ENCODE measurements at places on chromosomes 7 and 10. TPM values are rescaled to one million over a fixed set of nuclear protein-coding genes. Genes with fewer than 3 reads are reported as not detected.

DNA sequence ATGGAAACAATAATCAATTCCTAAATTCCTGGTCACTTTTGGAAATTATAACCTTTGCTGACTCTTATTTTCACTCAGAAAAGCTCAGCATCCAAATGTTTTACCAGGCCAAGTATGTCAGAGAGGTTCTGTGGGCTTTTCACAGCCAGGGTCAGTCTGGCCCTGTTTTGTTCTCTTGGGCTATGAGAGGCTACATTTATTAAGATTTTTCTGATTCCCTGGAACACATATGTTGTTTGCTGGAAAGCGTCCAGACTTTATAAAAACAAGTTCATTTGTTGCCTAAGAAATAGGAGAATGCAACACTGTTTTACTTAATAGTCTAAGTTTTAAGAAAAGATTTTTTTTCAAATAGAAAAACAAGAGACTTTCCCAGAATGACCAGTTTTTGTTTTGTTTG is 238.4 kb upstream of the PLXDC2 start:
- H3K27me3 ChIP-seq, result no peaks in the 10 kb centered on the region
- DNase-seq, result no peak
- H3K27ac ChIP-seq, result no peak overlapping the region

GRCh38 chr10:108454224-108454623 is 1289.7 kb upstream of the SORCS1 start:
- DNase-seq, result no peak
- no peaks in the 10 kb centered on the region for H3K27me3 ChIP-seq
- H3K36me3 ChIP-seq, result no peaks in the 10 kb centered on the region
- no peak overlapping the region for H3K27ac ChIP-seq
- H3K4me1 ChIP-seq, result no peaks in the 10 kb centered on the region

The SEPHS1 gene
- polyA plus RNA-seq, result 48.2 TPM

The ATOH7 gene
- 0.04 TPM for polyA plus RNA-seq

The TMEM225B gene
- 0.23 TPM for polyA plus RNA-seq

The LIPK gene
- polyA plus RNA-seq, result 0.56 TPM

GRCh38 chr7:760006-760405 is 32.9 kb upstream of the PRKAR1B start:
- H3K27me3 ChIP-seq, result no peaks in the 10 kb centered on the region
- no peak overlapping the region for H3K27ac ChIP-seq
- H3K36me3 ChIP-seq, result peaks cover 31% of the 10 kb centered on the region
- no peak overlapping the region for H3K4me3 ChIP-seq
- no peak for DNase-seq

GRCh38 chr10:35723059-35723458 is 81.0 kb upstream of the FZD8 start:
- no peaks in the 10 kb centered on the region for H3K4me1 ChIP-seq
- H3K27me3 ChIP-seq, result no peaks in the 10 kb centered on the region
- H3K4me3 ChIP-seq, result no peak overlapping the region
- H3K27ac ChIP-seq, result no peak overlapping the region
- no peak for DNase-seq

GRCh38 chr10:124211921-124212320 is 118.5 kb upstream of the CHST15 start:
- H3K36me3 ChIP-seq, result no peaks in the 10 kb centered on the region
- H3K4me1 ChIP-seq, result peaks cover 9% of the 10 kb centered on the region
- H3K4me3 ChIP-seq, result no peak overlapping the region
- no peaks in the 10 kb centered on the region for H3K27me3 ChIP-seq
- H3K27ac ChIP-seq, result peak overlapping the region; percentile 46
- DNase-seq, result peak; percentile 44

GRCh38 chr7:42106562-42106961 is 130.4 kb downstream of the GLI3 start:
- no peaks in the 10 kb centered on the region for H3K27me3 ChIP-seq
- DNase-seq, result no peak
- peaks cover 37% of the 10 kb centered on the region for H3K4me1 ChIP-seq
- no peak overlapping the region for H3K27ac ChIP-seq

The DPCD gene
- polyA plus RNA-seq, result 43.3 TPM

- no peak overlapping the region for H3K4me3 ChIP-seq
- no peaks in the 10 kb centered on the region for H3K27me3 ChIP-seq
- peak overlapping the region; percentile 71 for H3K27ac ChIP-seq
- DNase-seq, result no peak
- peaks cover 38% of the 10 kb centered on the region for H3K4me1 ChIP-seq
Measured at GRCh38 chr10:133257489-133258065, 19.1 kb downstream of the ADAM8 start.

- no peaks in the 10 kb centered on the region for H3K27me3 ChIP-seq
- no peak overlapping the region for H3K4me3 ChIP-seq
- no peaks in the 10 kb centered on the region for H3K36me3 ChIP-seq
- no peaks in the 10 kb centered on the region for H3K4me1 ChIP-seq
- DNase-seq, result no peak
- H3K27ac ChIP-seq, result no peak overlapping the region
Measured at GRCh38 chr10:10364902-10365301, 652.8 kb upstream of the CELF2 start.

GRCh38 chr10:72016608-72017300 is 52.6 kb downstream of the CHST3 start:
- no peaks in the 10 kb centered on the region for H3K4me1 ChIP-seq
- H3K27me3 ChIP-seq, result no peaks in the 10 kb centered on the region
- H3K36me3 ChIP-seq, result no peaks in the 10 kb centered on the region
- H3K27ac ChIP-seq, result no peak overlapping the region
- H3K4me3 ChIP-seq, result no peak overlapping the region

The KCP gene
- polyA plus RNA-seq, result not detected

DNA sequence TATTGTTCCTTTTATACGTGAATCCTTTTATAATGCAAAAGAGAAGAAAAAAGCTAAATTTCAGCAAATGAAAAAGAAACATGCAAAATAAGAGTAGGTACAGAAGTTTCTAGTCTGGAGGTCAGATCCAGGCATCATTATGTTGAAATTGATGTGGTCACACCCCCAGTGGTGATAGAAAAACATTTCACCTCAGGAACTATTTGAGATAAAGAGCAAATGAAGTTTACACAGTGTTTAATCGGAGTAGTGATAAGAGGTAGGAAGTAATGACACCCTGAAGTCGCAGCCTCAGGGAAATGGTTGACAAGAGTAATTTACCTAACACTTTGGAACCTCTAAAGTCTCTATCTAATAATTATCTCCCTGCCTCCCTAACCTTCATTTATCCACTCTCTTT is 536.0 kb upstream of the STEAP1 start:
- no peak overlapping the region for H3K4me3 ChIP-seq
- H3K36me3 ChIP-seq, result no peaks in the 10 kb centered on the region
- H3K27me3 ChIP-seq, result no peaks in the 10 kb centered on the region
- no peak for DNase-seq
- no peak overlapping the region for H3K27ac ChIP-seq
- H3K4me1 ChIP-seq, result no peaks in the 10 kb centered on the region

The FGL2 gene
- polyA plus RNA-seq, result 0.01 TPM

DNA sequence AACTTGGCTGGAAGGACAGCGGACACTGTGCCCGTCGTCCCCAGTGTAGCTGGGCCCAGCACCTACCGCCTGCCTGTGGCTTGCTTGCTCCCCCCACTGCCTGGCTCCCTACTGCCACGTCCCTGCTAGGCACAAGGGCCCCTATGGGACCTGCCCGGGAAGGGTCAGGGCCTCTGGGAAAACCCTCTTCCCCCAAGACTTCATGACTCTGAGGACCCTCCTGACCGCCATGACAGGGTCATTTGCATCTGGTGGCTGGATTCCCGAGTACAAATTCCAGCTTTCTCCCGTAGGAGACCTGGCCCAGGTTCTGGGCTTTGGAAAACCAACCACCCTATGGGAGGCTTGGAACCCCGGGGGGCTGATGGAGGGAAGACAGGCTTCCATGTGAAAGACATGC is 1.4 kb upstream of the MMD2 start:
- H3K27ac ChIP-seq, result no peak overlapping the region
- no peak for DNase-seq
- H3K4me1 ChIP-seq, result no peaks in the 10 kb centered on the region
- H3K27me3 ChIP-seq, result peaks cover 20% of the 10 kb centered on the region

DNA sequence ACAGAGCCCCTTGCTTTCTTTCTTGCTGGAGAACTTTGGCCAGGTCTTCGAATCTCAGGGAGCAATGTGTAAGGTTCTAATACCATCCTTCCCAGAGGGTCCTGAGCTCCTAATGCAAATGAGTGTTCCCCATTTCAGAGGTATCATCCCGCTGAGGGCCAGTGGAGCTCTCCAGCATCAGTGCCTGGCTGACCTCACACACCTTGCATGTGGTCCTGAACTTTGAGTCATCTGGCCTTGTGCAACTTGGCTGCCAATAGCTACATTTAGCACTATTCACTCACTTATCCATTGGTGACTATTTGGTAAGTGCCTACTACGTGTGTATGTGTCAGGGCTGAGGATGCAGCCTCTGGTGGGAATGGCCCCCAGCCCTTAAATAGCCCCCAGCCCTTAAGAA is 48.4 kb upstream of the HABP2 start:
- no peak overlapping the region for H3K27ac ChIP-seq
- no peaks in the 10 kb centered on the region for H3K27me3 ChIP-seq
- no peaks in the 10 kb centered on the region for H3K4me1 ChIP-seq
- H3K36me3 ChIP-seq, result no peaks in the 10 kb centered on the region

The CPA2 gene
- polyA plus RNA-seq, result 0.41 TPM

DNA sequence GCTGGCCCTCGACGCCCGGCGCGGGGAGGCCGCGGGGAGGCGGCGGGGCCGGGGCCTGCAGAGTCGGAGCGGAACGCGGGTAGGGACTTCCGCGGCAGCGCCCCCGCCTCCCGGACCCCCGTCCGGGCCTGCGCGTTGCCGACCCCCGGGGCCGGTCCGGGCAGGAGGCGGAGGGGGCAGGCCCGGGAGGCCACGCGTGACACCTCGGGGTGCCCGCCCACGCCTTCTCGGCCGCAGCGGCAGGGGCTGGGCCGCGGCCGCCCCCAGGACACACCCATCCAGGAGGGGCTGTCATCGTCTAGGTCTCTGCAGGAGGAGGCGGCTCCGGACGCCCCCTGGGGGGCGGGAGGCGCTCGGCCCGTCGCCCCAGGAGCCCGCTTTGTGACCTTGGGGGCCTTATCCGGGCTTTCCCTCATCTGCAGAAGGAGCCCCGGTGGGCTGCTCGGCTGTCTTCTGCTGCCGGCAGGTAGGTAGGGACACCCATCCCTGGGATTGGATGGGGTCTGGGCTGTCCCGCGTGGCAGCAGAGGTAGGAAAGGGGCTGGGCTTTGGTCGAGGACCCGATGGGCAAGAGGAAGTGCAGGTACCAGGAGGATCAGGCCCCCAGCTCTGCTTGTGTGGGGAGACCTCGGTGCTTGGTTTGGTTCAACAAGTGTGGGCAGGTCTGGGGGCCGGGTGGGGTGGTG is 569 bp downstream of the ZNF316 start:
- no peak overlapping the region for H3K27ac ChIP-seq
- peaks cover 15% of the 10 kb centered on the region for H3K36me3 ChIP-seq
- peak overlapping the region; percentile 62 for H3K4me3 ChIP-seq
- peaks cover 6% of the 10 kb centered on the region for H3K4me1 ChIP-seq
- no peak for DNase-seq

DNA sequence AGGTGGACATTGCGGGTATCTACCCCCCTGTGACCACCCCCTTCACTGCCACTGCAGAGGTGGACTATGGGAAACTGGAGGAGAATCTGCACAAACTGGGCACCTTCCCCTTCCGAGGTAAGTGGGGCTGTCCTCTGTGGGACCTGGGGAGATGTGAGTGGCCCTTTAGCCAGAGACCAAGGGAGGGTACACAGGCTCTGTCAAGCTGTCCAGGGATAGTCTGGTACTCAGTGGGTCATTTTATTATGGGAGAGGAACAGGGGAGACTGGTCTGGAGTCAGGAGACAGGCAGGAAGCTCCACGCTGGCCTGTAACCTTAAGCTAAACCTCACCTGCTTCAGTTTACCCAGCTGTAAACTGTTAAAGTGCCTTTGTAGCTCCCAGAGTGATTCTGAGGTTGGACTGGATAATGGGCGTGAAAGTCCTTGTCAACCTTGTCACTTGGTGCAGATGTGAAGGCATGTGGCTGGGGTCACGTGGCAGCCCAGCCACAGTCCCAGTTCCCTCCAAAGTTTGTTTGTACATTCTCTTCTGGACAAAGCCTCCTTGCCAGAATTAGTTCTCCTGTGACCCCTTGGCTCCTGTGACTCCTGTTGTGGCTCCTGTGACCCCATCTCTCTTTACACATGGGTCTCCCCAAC is 729 bp downstream of the HOGA1 start:
- no peak for DNase-seq
- H3K4me3 ChIP-seq, result no peak overlapping the region
- no peaks in the 10 kb centered on the region for H3K36me3 ChIP-seq
- no peak overlapping the region for H3K27ac ChIP-seq
- H3K4me1 ChIP-seq, result peaks cover 16% of the 10 kb centered on the region

GRCh38 chr10:98509745-98510144 is 63.0 kb upstream of the HPS1 start:
- no peaks in the 10 kb centered on the region for H3K27me3 ChIP-seq
- H3K36me3 ChIP-seq, result no peaks in the 10 kb centered on the region
- H3K4me3 ChIP-seq, result no peak overlapping the region

DNA sequence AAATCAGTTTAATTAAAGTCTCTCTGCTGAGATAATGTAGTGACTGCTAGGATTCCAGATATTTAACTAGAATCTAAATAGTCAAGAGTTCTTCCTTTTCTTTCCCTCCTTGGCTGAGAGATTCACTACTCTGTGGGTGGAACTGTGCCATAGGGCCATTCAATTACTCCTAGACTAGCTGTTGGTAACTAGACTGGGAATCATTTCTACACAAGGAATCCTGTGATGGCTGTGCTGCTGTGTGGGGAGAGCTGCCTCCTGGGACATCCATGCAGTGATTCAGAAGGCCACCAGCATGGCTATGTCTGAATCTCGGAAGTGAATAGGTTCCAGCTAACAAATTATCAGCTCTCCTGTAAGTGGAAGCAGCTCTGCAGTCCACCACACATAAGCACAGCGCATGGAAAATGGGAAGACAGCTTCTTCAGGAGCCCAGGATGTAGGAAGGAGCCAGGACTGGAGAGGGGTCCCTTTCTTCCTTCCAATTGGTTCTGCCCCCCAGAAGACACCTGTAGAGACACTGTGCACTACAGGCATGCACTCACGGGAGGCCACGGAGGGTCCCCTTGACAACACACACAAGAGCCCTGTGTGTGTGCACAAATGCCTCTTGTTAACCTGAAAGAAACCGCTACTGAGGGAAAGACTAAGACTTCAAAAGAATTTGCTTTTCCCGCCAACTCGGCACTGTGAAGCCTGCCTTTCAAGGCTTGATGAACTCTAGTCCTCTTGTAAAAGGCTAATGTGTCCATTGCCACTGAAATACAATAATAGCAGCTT is 66.5 kb downstream of the SCRN1 start:
- no peak overlapping the region for H3K27ac ChIP-seq
- H3K4me3 ChIP-seq, result no peak overlapping the region
- no peaks in the 10 kb centered on the region for H3K27me3 ChIP-seq
- DNase-seq, result no peak
- no peaks in the 10 kb centered on the region for H3K4me1 ChIP-seq

- H3K4me1 ChIP-seq, result peaks cover 17% of the 10 kb centered on the region
- DNase-seq, result no peak
- H3K4me3 ChIP-seq, result no peak overlapping the region
- no peak overlapping the region for H3K27ac ChIP-seq
- H3K36me3 ChIP-seq, result peaks cover 16% of the 10 kb centered on the region
Measured at GRCh38 chr7:74527842-74528241, 74.1 kb downstream of the GTF2IRD1 start.

Data from keratinocyte (primary cell).